ENCODE measurements at places on chromosomes 16 and 17. TPM values are rescaled to one million over a fixed set of nuclear protein-coding genes. Genes with fewer than 3 reads are reported as not detected.

Gene OR4D1
- total RNA-seq: 0.10 TPM

Gene PIRT
- not detected for total RNA-seq

- no peak for DNase-seq
Measured at GRCh38 chr16:85015481-85016187, 4.3 kb upstream of the ZDHHC7 start.

- no peak for DNase-seq
Measured at GRCh38 chr17:83002118-83002805, 77.1 kb upstream of the METRNL start.

DNA sequence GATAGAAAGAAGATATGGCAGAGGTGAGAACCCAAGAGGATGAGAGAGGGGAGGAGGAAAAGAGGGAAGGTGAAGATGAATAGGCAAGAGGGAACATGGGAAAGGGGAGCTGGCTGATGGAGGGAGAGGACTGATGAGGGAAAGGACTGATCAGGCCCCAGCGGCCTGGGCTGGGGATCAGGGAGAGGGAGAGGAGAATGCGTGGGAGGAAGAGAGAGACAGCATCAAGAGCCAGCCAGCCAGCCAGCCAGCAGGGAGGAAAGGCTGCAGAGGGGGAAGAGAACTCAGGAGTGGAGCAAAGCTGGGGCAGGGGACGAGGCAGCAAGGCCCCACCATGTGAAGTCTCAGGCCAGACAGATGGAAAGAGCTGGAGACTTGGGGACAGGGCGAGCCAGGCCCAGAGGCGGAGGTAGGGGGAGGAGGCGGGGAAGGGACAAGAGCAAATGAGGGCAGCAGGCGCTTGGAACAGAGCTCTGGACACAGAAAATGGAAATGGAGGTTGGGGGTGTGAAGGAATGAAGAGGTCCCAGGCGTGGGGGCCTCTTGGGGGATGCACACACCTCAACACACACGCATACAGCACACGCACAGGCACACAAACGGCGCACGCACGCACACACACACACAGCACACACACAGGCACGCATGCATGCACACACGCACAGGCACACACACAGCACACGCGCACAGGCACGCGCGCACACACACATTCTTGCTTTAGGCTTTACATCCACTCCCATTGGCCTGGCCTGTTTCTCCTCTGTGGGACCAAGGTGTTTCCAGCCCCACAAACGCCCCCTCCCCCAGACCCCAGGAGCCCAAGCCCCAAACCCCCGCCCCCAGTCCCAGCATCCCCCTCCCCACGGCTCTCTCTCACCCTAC, 12.3 kb downstream of the DLG4 start:
- DNase-seq: no peak

Measured in activated T-helper 1 cell treated with anti-CD3 and anti-CD28 coated beads, Interleukin-12 subunit alpha, Interleukin-12 subunit beta, Interleukin-2, Interleukin-4 antibody, amounts not matched to agents 30 ng/mL and 10 ng/mL and 1 ng/mL, durations not matched to agents 14 hours and 24 hours and 36 hours (primary cell).